ENCODE measurements at places on chromosomes 4 and X.

- DNase-seq: no peak
These were observed 88.9 kb downstream of the GPR143 start for GRCh38 chrX:9676738-9677097.

DNA sequence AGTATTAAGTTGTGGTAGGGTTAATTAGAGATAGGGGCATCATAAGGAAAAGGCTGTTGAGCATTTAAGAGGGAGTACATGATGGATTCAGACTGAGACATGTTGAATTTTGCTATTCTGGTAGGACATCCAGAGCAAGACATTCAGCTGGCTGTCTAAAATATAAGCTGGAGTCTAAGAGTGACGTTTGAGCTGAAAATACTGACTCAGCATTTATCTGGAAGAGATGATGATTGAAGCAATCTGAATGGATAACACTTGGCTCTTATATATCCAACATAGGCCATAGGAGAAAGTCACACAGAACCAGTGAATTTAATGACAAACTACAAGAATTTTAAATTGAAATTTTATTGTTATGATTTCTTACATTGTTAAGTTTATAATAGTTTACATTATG, 114.3 kb downstream of the CENPC start:
- DNase-seq: no peak

DNA sequence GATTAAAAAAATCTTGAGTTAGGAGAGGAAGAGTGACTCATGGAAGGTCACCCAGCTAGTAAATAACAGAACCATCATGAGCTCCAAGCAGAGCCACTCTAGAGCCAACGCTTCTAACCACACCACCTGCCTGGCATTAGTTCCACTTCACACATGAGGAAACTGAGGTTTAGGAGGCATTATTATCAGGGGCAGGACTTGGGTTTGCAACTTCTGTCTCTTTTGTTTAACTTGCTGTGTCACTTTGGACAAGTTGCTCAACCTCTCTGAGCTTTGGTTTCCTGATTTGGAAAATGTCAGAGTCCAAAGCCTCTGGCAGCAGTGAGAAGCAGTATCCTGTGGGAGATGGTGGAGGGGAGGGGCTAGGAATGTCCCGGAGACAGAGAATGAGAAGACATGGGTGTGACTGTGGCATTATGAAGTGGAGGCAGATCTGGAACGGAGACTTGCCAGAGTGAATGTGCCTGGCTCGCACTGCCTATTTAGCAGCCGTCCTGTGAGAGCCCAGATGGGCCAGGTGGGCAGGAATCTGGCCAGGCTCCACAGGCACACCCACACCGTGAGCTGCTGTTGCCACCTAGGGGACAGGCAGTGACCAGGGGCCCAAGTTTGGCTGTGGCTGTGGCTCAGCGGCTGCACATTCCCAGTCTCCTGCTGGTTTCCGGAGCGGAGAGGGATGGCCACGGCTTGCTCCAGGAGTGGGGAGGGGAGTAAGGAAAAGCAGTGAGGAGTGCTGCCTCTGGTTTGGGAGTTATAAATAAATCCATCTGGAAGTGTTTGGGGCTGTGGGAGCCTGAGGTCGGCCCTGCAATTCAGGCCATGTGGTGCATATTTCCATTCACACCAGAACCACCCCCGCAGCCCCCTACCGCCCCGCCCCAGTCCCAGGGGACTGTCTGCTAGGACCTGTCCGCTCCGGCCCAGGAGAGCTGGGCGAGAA, 93.4 kb downstream of the NHSL2 start:
- DNase-seq: no peak

GRCh38 chr4:2261853-2262144, at the start of gene MXD4:
TSS of gene MXD4 (minus strand) at chr4:2262109. CDS start at chr4:2261980, 129 bp downstream.
- no peak for DNase-seq

GRCh38 chrX:30657196-30658161, 4.3 kb downstream of the GK start:
- no peak for DNase-seq

DNA sequence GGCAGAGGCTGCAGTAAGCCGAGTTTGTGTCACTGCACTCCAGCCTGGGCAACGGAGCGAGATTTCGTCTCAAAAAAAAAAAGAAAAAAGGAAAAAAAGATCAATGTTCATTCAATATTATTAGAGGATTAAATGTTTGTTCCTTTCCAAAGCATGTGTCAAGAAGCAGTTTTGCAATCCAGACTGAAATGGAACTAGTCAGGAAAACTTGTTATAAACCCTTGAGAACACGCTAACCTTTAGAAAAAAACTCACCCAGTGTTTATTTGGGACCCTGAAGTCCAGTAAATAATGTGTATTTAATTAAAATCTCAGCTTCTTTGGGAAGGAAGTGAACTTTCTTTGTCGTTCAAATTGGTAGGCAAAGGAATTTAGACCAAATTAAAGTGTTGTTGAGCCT, 16.4 kb upstream of the PRSS12 start:
- DNase-seq: no peak

DNA sequence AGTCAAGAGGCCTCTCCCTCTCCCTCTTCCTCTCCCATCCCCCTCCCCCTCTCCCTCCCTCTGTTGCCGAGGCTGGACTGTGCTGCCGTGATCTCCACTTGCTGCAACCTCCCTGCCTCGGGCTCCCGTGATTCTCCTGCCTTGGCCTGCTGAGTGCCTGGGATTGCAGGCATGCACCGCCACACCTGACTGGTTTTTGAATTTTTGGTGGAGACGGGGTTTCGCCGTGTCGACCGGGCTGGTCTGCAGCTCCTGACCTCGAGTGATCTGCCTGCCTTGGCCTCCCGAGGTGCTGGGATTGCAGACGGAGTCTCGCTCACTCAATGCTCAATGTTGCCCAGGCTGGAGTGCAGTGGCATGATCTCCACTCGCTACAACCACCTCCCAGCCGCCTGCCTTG, 165.1 kb downstream of the CENPC start:
- DNase-seq: no peak

GRCh38 chrX:65723706-65724105, 56.3 kb downstream of the MSN start:
- no peak for DNase-seq

GRCh38 chrX:18410038-18410437, 15.4 kb upstream of the CDKL5 start:
- no peak for DNase-seq

DNA sequence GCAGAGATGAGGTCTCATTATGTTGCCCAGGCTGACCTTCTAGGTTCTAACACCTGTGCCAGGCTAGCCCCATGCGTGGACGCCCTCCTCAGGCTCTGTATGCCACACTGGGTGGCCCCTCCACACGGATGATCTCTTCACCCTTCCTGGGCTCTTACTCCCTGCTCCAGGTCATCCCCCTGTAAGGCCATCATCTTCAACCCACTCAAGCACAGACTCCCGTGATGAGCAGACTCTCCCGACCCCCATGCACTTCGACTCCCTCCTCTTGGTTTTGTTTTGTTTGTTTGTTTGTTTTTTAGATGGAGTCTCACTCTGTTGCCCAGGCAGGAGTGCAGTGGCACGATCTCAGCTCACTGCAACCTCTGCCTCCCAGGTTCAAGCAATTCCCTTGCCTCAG, 70.9 kb downstream of the HPRT1 start:
- no peak for DNase-seq

- DNase-seq: peak; percentile 59
These were observed 6.7 kb downstream of the MYL5 start for GRCh38 chr4:680928-681645.

GRCh38 chr4:103272174-103272573, 74.0 kb upstream of the CENPE start:
- DNase-seq: no peak

- peak; percentile 36 for DNase-seq
These were observed 33.5 kb upstream of the RASSF6 start for GRCh38 chr4:73653695-73654106.

GRCh38 chrX:112643721-112644120, 36.0 kb downstream of the LHFPL1 start:
- no peak for DNase-seq

DNA sequence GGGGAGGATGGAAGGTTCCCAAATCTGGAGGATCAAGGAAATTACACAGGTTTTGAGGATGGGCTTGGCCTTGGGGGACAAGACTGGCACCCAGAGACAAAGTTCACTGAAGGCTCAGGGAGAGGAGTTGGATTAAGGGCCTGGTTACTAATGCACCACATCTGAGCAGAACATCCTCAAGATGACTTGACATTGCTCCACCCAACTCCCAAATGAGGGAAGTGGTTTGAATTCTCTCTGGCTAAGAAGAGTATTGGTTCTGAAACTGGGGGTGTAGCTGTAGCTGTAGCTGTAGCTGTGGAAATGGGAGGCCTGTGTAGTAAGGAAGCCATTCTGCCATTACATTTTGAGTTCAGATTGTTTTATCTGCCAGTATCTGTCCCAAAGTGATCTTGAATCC, 129.4 kb downstream of the RASL11B start:
- no peak for DNase-seq

DNA sequence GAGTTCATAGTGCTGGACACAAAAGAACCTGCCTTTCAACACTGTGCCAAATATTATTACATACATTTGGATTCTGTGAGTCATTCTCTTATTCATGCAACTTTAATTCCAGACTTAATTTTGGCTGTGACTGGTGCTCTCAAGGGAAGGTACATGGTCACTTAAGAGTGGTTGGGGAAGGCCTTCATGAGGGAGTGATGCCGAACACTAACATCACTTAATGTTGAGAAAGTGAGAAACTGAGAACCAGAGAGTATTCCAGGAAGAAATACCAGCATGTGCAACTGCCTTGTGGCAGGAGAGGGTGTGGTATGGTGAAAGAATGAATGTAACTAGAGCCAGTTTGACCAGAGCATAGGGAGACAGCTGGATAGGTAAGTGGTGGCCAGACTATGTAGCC, 41.5 kb upstream of the FHDC1 start:
- no peak for DNase-seq

DNA sequence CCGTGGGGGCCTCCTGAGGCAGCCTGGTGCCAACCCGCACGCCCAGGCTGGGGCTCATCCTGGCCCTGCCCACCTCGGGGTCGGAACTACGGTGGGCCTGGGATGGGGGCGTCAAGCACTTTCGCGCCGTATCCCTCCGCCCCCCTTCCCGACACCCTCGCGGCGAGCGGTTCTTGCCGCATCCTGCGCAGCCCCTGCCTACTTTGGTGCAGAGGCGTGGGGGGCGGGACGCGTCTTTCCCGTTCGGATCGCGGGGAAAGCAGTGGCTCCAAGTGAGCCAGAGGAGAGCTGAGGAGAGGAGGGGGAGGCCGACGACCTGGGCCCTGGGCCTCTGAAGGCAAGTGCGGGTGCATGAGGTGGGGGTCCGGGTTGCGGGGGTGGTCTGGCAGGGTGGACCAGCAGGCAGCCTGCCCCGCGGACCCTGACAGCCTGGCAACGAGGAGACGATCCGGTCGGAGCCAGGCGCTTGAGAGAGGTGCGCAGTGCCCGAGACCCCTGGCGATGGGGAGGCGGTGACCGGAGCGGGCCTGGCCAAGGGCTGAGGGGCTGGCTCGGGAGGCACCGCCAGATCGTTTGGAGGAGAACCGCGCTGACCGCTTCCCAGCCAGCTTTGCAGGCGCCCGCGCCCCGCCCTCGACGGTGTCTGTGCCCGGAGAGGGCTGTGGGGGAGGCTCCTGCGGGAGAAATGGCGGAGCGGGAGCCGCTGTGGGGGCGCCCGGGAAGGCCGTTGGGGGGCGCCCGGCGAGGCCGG, at the start of gene GPRASP2:
TSS of gene GPRASP2 (plus strand) at position 233 of the 751 bp plus-strand sequence. CDS start 2,422 bp downstream, outside the sequence.
- peak; percentile 9 for DNase-seq
